Hippocampal formation (tissue), 2 donors: ENCODE measurements at places on chromosomes 11 and 22.

GRCh38 chr11:6307876-6308275, 12.4 kb downstream of the CAVIN3 start:
- no peak for DNase-seq

DNA sequence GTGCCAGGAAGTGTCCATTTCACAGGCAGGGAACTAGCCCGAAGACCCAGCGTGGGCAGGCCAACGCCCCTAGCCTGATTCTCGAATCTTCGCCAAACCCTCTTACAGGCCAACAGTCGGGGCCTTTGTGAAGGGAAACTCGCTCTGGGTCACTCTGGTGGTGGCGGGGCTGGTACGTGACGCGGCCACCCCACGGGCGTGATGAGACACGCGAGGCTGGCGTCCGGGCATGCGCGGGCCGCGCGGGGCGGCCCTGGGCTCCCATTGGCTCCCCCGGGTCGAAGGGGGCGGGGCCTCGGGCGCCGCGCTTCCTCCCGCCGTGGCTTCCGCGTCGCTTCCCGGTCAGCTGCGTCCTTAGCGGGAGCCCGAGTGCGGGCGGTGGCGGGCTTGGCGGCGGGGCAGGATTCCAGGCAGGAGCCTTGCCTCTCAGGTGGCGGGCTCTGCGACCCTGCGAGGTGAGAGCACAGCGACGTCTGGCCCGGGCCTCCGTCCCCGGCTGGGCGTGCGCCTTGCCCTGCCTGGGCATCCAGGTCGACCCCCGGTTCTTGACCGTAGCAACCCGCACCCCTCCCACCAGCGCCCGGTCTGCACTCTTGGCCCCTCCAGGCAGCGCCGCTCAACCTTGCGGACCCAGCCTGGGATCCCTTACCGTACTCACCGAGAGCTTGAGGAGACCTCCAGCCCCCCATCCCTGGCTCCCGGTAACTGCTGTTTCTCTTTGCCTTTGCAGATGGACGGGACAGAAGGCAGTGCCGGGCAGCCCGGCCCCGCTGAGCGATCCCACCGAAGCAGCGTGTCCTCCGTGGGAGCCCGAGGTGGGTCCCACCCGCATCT, at the start of gene FRMD8:
Gene FRMD8, plus strand, starts transcription at position 331 of the 834 bp plus-strand sequence. Its CDS starts 400 bp downstream, at position 731.
- peak; percentile 87 for DNase-seq

- DNase-seq: no peak
Observed at GRCh38 chr22:49829044-49829853, 1.6 kb upstream of the BRD1 start.

- no peak for DNase-seq
Observed at GRCh38 chr22:35631597-35631996, 14.5 kb upstream of the MB start.

- DNase-seq: no peak
Observed at GRCh38 chr11:114194702-114195101, 101.5 kb upstream of the NNMT start.

GRCh38 chr11:71140206-71140919, 112.0 kb downstream of the SHANK2 start:
- peak; percentile 27 for DNase-seq

- DNase-seq: no peak
Observed at GRCh38 chr22:33451866-33452469, 393.8 kb upstream of the SYN3 start.

DNA sequence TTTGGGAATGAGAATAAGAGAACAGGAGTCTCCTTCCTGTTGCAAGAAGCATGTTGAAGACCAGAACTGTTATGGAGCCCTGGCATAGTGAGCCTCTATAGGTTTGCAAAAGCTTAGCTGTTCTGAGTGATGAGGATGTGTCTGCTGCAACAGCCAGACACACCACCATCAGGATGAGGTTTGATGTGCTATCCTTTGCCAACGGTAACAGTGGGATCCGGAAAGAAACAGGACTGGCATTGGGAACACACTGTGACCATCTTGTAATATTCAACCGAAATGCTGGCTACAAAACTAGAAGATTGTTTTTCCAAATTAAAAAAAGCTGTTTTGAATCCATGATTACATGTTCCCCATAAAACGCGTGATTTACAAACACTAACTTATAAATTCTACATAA, 117.0 kb downstream of the ME3 start:
- DNase-seq: no peak

DNA sequence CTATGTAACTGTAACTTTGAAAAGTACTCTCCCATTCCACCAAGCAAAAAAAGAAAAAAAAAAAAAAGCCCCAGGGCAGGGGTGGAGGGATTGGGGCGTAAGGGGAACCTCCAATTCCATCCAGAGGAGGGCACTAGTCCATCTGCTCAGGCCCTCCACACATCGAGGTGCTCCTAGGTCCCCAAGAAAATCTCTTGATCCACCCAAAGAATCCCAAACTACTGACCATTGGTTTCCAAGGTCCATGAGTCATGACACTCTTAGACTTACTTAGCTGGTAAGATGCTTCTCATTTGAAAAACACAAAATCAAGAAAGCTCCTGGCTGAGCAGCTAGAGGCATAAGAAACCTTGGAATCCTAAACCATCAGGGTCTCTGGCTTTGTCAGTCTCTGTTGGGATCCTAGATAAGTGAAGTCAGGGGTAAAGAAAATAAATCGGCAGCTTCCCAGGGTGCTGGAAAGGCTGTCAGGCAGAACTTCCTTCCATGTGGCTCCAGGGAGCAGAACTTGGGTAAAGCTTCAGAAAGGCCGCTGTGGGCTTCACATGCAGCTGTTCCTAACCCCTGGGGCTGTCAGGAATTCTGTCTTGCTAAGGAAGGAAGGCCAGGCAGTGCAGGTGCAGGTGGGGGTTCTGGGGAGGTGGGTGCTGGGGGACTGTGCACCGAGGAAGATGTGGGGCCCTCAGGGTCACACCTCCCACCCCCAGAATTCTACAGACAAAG, 49.4 kb upstream of the ADA2 start:
- no peak for DNase-seq

- DNase-seq: no peak
Observed at GRCh38 chr11:118957549-118957948, 1.5 kb downstream of the UPK2 start.

DNA sequence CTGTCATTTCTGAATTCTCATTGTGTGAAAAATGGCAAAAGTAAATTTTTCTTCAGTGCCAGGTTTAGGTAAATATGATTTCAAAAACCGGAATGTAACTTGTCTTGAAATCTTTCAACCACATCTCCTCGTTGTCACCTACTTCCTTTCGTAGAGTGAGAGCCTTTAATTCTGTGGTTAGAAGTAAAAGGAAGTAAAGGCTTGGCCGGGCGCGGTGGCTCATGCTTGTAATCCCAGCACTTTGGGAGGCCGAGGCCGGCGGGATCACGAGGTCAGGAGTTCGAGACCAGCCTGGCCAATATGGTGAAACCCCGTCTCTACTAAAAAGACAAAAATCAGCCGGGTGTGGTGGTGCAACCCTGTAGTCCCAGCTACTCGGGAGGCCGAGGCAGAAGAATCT, 29.8 kb downstream of the SGSM3 start:
- DNase-seq: no peak

DNA sequence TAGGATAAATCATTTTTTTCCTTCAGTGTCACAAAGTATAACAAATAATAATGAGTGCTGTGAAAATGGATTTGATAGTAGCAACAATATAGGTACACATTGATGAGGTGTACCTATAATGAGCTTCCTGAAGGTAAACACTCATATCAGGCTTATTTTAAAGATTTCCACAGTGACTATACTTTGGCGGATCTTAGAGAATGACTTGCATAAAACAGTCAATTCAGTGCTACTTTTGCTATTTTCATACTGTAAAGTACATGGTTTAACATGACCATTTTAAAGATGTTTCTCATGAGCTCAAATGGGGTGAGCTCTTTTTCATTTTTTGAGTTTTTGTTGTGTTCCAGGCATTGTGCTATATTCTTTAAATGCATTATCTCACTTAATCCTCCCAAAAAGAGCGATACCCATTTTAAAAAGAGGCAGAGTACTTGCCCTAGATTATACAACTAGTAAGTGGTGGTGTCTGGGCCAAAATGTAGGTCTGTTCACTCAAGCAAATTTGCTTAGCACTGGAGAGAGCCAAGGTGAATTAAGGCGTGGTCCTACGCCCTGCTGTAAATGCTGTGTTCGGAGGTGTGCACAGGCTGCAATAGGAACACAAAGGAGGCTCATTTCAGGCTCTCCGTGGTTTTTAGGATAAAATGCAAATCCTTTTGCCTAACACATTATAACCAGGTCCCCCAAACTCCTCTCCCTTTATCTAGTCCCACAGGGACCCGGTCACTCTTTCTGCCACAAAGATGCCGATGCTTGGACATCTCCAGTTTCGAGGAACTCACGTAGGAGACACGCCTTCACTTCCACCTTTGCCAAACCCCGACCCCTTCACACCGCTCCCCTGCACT, 617 bp upstream of the ALKBH3 start:
- DNase-seq: no peak

DNA sequence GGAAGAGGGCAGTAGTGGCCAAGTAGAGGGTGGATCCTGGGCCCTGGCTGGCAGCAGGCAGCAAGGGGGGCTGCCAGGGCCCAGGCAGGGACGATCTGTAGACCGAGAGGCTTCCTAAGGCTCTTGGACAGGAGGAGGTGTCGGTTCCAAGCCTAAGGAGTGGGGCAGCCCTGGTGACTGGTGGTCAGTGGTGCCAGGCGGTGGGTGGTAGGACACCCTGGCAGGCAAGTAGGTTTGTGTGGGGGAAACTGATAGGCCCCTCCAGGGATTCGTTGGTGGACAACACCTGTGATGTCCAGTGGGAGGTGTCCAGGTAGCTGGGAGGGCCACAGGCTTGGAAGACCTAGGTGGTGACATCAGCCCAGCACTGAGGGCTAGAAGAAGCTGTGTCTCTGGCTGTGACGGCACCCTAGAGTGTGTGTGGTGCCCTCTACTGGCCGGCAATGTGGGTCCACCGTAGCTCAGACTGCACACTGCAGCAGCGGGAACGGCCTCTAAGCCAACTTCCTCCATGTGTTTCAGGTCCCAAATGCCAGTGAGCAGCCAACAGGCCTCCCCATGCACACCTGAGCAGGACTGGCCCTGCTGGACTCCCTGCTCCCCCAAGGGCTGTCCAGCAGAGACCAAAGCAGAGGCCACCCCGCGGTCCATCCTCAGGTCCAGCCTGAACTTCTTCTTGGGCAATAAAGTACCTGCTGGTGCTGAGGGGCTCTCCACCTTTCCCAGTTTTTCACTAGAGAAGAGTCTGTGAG, 9.4 kb upstream of the SAMM50 start:
- DNase-seq: peak; percentile 31

DNA sequence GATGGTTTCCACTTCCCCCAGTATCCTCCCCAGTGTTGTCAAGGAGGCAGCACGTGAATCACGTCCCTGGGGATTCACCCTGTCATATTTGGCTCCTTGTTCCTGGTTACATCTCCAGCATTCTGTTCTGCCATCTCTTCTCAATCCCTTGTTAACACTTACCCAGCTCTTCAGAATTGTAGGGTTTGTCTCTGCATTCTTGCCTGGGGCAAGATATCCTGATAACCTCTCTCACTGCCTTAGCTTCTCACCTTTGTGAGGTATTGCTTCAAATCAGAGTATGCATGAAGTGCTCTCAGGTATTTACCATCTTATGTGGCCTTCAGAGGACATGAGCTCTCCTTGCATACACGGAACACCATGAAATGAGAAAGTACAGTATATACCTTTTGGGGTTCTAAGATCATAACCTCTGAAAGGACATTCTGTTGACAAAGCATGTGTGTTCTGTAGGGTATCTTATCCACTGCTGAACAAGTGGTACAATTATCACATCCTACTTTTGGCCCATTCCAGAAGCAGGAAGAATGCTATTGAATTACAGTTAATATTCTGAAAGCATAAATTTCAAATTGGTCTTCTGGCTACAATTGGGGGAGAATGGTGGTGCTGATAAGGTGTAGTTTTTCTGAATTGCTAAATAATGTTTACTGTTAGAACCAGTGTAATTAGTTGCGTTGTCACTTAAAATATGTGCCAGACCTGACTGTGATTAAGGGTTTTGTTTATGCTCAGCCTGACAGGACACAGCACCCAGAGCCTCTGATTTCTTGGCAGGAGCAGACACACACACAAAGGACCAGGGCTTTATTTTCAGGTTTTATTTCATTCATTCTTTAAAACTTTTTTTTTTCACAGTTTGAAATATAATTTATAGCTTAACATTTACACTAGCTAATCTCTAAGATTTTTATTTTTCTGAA, 32.7 kb downstream of the VSTM5 start:
- DNase-seq: no peak

DNA sequence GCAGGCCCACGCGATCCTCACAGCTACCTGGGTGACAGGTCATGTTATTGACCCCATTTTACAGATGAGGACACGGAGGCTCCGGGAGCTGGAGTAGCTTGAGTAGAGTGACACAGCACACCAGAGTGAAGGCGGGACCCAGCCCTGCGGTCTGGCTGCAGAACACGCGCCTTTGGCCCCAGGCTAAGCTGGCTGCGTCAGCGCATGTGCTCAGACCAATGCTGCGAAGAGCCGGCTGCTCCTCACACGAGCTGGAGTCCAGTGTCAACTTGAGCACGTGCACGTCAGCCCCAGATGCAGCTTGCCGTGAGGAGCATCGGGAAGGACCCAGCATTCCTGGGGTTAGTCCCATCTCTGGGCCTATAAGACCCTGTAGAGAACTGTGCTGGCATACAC, 49.9 kb downstream of the SCUBE1 start:
- DNase-seq: no peak

GRCh38 chr22:37920126-37920525, 14.0 kb downstream of the MICALL1 start:
- no peak for DNase-seq

GRCh38 chr11:96168623-96169022, 174.4 kb downstream of the MAML2 start:
- DNase-seq: no peak

DNA sequence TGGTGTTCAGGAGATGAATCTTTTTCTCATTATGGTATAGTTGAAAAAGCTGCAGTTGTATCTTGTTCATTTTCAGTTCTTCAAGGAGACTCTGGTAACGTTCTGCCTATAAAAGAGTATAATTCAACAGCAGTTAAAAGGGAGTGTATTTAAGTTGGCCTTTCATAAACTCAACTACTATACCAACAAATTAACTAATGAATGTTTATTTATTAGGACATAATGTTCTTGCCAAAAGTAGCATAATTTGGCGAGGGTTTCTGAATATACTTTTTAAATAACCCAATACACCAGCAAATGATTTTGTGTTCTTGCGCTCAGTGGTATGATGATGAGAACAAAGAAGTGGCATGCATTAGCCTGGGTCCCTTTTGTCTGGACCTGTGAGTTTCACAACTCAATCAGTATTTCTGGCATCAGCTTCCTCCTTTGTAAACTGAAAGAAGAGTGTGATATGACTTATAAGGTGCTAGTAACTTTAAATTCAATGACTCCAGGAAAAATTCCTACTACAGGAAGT, 10.9 kb downstream of the SMC1B start:
- DNase-seq: no peak

GRCh38 chr11:45193695-45194094, 47.3 kb downstream of the PRDM11 start:
- DNase-seq: no peak

- DNase-seq: no peak
Observed at GRCh38 chr11:1573077-1573902, 1.2 kb upstream of the DUSP8 start.

- no peak for DNase-seq
Observed at GRCh38 chr22:28450109-28450508, 229.5 kb downstream of the TTC28 start.
